ENCODE measurements at places on chromosomes 7 and 10.

GRCh38 chr10:44206127-44206818 lies 178.6 kb downstream of the CXCL12 start:
- H3K27ac ChIP-seq, result no peak overlapping the region
- H3K4me1 ChIP-seq, result no peaks in the 10 kb centered on the region
- peaks cover 15% of the 10 kb centered on the region for H3K27me3 ChIP-seq

DNA sequence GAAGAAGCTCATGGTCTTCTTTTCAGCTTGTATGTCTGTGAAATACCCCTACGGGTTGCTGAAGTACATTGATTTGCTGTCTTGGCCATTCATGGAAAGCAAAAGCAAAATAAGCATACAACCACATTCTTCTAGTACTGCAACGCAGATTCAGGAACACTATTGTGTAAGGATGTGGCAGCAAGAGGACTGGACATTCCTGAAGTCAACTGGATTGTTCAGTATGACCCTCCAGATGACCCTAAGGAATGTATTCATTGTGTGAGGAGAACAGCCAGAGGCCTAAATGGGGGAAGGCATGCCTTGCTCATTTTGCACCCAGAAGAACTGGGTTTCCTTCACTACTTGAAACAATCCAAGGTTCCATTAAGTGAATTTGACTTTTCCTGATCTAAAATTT lies 133.4 kb upstream of the ANKRD1 start:
- no peak overlapping the region for H3K27ac ChIP-seq
- DNase-seq, result no peak
- no peak overlapping the region for H3K4me3 ChIP-seq
- no peaks in the 10 kb centered on the region for H3K4me1 ChIP-seq

DNA sequence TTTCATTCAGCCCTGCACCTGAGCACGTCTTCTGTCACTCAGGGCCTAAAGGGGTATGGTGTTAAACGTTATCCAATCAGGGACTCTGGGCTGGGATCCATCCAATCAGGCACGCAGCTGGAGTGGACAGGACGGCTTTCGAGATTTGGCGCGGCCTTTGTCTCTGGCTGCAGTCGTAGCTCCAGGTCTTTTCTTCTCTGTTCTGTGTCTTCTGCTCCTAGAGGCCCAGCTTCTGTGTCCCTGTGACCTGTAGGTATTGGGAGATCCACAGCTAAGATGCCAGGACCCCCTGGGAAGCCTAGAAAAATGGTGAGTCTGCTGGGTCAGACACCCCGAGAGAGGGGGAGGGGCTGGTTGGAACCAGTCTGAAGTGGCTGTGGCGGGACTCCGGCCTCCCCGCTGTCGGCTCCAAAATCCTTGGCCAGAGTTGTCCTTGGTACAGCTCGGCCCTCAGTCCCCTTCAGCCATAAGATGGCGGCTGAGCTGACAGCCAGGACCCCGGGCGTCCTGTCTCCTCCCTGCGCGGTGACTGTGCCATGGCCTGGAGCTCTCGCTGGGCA lies 11.7 kb upstream of the ZNF680 start:
- no peak overlapping the region for H3K27ac ChIP-seq
- no peaks in the 10 kb centered on the region for H3K36me3 ChIP-seq
- peaks cover 6% of the 10 kb centered on the region for H3K4me1 ChIP-seq
- H3K4me3 ChIP-seq, result peak overlapping the region; percentile 32
- H3K27me3 ChIP-seq, result peaks cover 24% of the 10 kb centered on the region
- no peak for DNase-seq

DNA sequence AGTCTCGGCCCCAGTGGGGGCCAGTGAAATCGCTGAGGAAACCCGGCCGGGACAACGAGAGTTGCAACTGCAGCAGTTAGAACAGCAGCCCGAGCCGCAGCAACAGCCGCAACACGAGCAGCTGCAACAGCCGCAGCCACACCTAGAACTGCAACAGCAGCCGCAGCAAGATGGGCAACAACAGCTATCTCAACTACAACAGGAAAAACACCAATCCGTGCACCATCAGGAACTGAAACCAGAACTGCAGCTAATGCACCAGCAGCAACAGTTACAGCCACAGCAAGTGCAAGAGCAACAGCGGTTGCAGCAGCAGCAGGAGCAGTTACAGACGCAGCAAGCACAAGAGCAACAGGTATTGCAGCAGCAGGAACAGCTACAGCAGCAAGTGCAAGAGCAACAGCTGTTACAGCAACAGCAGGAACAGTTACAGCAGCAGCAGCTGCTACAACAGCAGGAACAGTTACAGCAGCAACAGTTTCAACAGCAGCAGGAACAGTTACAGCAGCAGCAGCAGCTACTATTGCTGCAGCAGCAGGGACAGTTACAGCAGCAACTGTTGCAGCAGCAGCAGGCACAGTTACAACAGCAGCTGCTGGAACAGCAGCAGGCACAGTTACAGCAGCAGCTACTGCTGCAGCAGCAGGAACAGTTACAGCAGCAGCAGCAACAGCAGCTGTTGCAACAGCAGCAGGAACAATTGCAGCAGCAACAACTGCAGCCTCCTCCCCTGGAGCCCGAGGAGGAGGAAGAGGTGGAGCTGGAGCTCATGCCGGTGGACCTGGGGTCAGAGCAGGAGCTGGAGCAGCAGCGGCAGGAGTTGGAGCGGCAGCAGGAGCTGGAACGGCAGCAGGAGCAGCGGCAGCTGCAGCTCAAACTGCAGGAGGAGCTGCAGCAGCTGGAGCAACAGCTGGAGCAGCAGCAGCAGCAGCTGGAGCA lies 6.1 kb downstream of the ZNF853 start:
- H3K36me3 ChIP-seq, result no peaks in the 10 kb centered on the region
- peak overlapping the region; percentile 53 for H3K27ac ChIP-seq
- DNase-seq, result no peak
- H3K27me3 ChIP-seq, result no peaks in the 10 kb centered on the region

DNA sequence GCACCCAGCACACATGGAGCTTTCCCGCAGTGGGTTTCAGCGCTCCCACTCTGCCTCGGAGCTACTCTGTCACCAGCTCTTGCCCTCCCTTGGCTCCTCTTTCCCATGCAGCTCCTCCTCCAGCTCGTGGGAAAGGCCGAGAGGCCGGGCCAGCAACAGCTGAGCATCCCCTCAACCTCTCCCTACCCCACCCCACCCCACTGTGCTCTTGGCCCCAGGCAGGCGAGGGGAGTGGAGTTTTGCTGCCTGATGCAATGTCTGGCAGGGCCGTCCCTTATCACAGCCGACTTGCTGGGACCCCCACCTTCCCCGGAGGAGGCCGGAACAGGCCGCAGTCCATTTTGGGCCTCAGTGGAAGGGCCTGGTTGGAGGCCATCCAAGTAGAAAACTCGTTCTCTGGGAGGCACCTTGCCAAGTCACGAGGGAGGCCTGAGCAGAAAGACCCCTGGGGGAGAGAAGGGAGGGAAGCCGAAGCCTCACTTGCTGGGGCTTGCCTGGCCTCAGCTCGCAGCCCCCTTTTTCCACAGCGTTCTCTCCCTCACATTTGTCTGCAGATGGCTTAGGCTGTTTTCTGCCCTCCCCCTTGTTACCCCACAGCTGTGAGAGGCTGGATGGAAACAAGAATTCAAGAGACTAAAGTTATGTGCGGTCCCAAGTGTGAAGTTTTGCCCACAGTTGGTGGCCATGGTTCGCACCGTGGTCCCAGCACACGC lies 35.3 kb downstream of the CHST3 start:
- H3K27me3 ChIP-seq, result peaks cover 23% of the 10 kb centered on the region
- H3K4me1 ChIP-seq, result no peaks in the 10 kb centered on the region
- DNase-seq, result no peak
- no peak overlapping the region for H3K4me3 ChIP-seq

DNA sequence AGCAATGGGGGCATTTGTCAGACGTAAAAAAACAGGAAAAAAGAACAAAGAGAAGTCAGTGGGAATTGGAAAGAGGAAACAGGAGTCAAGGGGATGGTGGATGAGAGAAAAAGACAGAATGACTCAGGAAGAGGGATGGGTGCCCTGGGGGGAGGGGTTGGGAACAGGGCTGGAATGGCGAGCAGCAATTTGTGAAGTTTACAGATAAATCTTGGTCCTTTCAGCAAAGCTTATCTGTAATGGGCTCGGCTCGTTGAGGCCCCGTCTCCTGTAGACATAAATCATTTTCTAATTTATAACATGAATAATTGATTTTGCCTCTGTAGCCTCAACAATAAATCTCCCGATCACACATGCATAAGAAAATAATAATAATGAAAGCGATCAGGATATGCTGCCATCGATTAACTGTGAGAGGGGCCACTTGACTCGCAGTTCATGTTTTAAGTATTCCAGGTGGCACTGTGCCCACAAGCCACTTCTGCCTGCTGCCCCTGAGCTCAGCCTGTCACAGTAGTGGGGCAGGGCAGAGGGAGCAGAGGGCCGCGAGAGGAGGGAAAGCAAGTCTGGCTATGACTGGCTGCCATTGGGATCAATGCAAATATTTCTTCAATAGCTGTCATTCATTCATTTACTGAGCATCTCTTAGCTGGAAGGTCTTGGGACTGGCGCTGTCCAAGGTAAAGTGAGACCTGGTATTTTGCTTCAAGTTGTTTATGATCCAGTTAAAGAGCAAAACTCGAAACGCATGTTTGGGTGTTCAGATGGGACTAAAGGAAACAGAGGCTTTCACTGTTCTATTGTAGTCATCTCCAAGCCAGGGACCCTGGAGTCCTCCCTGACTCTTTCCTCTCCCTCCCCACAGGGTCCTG lies 47.4 kb upstream of the R3HCC1L start:
- DNase-seq, result no peak
- no peak overlapping the region for H3K4me3 ChIP-seq
- H3K27me3 ChIP-seq, result peaks cover 37% of the 10 kb centered on the region
- no peaks in the 10 kb centered on the region for H3K4me1 ChIP-seq

DNA sequence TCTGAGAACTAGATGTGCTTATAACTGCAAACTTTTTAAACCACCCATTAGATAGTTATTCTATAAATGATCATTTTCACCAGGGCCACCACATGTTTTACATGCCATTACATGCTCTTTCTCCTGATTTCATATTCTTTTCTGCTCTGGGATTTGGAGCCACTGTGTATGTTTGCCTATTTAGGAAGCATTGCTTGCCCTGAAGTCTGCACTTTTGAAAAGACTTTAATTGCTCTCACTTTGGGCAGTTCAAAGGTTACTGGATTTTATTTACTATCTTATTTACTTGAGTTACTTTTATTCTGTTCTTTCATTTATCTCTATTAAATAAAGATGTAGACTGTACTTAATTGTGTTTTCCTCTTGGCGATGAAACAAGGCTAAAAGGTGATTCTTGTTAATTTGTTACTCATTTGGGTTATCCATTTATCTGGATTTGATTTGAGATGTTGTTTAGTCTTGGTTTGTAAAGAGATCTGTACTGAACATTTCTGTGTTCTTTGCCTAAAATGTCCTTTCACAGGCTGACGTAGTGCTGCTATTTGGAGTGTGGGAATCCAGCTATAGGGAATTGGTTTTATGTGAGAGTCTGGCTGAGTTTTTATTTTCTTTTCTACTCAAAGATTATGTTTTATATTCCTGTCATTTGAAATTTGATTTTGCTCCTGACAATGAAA lies 88.8 kb downstream of the SUGCT start:
- no peaks in the 10 kb centered on the region for H3K36me3 ChIP-seq
- no peak overlapping the region for H3K27ac ChIP-seq
- no peak overlapping the region for H3K4me3 ChIP-seq

DNA sequence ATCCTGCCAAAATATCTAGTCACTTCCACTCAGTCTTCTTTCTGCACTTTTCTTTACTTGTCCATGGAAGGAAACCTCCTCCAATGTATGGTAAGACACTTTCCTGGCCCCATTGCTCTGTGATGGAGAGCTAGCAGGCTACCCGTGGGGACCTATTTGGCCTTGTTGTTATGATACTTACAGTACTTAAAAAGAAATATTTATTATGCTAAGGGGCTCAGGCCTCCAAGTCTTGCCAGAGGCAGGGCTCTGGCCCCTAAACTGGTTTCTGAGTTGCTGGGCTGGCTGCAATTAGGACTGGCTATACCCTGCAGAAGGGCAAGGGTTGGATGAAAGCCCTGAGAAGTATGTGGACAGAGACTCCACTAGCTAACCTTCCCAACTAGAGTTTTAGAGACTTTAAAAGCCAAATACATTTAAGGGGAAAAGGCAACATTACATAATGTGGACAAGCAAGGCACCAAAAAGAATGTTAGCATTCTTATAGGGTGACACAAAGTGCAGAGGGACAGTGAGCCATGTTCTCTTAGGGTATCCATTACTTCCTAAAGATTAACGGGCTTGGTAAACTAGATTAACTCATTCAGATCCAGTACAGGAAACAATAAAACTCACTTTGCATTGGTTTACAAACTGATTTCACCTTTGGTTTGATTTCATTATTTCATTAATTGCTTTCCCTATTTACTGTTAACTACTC lies 84.9 kb upstream of the INHBA start:
- no peaks in the 10 kb centered on the region for H3K4me1 ChIP-seq
- no peak overlapping the region for H3K4me3 ChIP-seq
- H3K27me3 ChIP-seq, result no peaks in the 10 kb centered on the region
- H3K36me3 ChIP-seq, result no peaks in the 10 kb centered on the region

- H3K27ac ChIP-seq, result no peak overlapping the region
- H3K27me3 ChIP-seq, result no peaks in the 10 kb centered on the region
- H3K36me3 ChIP-seq, result no peaks in the 10 kb centered on the region
- DNase-seq, result no peak
- H3K4me3 ChIP-seq, result no peak overlapping the region
These were observed 83.1 kb downstream of the CHCHD3 start for GRCh38 chr7:132998763-132999162.

DNA sequence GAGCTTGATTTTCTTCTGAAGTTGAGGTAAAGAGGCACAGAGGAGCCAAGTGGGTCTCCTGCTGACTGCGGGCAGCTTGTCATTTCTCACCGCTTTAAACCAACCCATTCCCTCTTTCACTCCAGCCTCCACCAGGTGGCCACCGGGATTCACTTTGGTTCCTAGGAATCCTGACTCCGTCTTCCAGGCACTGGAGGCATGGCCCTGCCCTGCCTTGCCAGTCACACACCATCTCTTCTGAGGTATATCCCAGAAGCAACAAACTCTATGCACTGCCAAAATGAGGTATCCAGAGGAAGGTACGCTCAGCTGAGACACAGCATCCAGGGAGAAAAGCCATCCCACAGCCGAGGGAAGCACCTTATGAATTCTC lies 280.8 kb downstream of the TNS3 start:
- H3K27me3 ChIP-seq, result no peaks in the 10 kb centered on the region
- no peak for DNase-seq
- H3K4me3 ChIP-seq, result no peak overlapping the region
- H3K27ac ChIP-seq, result no peak overlapping the region
- no peaks in the 10 kb centered on the region for H3K36me3 ChIP-seq
- no peaks in the 10 kb centered on the region for H3K4me1 ChIP-seq
